Activated CD8-positive, alpha-beta memory T cell treated with anti-CD3 and anti-CD28 coated beads, Interleukin-2, amount 50 U/mL, for 4 hours (primary cell): ENCODE measurements at places on chromosomes 3 and 15.

DNA sequence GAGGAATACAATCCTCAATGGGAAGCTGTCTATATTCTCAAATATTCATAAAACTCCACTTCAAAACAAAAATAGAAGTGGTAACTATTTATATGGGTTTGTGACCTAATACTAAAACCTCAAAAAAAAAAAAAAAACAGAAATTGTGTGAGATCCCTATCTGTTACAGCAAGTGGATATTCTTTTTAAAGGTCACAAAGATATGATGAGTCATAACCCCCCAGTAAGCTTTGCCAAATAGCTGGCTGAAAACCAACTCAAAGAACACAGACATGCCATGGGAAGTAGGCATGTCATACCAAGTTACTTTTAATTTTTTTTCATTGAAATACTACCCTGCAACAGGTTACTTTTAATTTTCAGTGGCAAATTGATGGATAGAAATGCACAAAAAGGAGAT, 62.5 kb downstream of the CBLB start:
- no peak for DNase-seq

DNA sequence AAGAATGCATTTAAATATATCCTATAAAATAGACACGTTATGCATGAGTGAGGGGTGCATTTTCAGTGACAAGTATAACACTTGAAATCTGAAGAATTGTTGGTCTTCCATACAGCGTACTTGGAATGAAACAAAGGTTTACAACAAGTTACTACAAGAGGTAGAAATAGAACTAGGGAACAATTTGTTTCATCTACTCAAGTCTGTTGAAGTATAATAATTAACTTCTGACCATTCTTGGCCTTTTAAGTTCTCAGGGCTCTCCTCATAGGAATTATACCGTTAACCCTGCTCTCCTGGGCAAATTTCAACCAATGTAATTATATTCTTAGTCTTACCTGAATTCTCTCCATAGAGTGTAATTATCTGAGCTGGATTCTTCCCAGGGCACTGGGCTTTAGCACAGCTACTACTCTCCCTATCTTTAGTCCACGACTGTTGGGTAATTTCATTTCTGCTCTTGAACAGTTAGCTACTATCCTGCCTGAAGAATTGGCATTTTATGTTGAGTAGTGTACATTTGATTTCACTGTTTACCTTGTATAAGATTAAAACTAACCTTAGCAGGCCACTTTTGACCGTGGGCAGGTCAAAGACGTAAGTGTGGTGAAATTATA, 100.6 kb downstream of the UBE2E2 start:
- no peak for DNase-seq

DNA sequence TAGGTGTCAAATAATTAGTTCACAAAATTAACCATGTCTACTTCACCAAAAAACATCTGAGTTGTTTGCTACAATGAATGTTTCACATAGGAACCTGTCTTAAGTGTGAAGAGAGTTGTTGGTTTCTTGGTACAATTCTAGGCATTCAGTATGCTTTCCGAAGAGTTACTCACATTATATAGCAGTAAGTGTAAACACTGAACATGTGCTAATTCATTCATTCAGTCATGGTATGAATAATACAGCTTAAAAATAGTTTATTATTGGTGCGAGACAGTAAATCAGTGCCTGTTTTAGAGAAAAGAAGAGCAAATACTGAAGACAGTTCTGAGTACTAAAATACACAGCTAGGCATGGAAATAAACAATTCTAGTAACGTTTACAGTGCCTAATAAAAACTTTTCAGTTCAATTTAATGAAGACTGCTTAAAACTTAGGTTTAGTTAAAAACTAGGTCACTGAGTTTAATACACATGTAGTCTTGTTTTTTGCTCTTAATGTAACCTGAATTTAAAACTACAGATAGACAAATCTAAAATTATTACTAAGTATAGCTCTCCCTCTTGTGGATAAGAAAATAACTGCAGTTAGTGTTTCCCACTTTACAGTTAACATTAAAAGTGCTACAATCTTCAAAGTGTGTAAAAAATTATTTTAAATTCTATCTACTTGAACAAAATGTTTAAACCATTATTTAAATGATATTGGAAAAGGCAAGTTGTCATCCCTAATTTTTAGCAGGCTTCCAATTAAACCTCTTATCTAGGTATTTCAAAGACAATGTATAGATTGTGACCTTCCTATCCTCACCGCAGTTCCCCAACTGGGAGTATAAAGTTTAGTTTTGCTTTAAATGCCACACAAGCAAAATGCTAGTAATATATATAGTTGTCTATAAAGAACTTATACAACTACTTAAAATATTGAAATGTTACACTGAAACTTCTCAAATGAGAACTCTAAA, 20.1 kb upstream of the ZCWPW2 start:
- DNase-seq, result no peak

DNA sequence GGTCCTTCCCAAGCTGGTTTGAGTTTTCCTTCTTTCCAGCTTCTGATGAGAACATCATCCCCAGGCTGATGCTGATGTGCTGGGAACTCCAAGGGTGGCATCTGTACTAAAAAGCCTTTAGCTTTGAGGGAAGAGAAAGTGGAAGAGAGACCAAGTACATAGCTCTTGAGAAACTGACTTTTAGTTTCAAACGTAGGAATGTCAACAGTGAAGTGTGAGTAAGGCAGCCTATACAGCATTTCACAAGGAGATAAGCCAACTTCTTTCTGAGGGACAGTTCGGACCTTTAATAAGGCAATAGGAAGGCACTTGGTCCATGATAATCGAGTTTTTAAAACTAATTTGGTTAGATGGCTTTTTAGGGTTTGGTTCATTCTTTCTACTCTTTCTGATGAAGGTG, 53.7 kb downstream of the DLG1 start:
- DNase-seq, result no peak

GRCh38 chr3:83033133-83033532, 1271.7 kb upstream of the GBE1 start:
- DNase-seq, result no peak

DNA sequence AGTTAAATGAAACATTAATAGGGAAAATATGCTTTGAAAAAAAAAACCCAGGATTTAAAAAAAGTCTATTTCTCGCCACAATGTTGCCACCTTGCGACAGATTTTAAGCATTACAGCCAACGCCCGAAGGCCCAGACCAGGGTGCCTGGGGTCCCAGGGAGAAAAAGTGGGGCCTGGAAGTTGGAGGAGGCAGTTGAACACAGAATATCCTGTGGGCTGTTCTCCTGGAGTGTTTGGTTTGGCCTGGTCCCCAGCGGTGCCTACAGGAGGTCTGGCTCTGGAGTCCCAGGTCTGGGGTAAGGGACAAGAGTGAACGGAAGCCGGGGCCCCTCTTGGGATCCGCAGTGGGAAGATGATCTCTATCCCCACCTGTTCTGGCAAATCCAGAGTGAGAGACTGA, 3.4 kb downstream of the RNU6-1 start:
- peak; percentile 57 for DNase-seq

- DNase-seq, result no peak
These were observed 83.7 kb upstream of the TP63 start for GRCh38 chr3:189547448-189547847.

DNA sequence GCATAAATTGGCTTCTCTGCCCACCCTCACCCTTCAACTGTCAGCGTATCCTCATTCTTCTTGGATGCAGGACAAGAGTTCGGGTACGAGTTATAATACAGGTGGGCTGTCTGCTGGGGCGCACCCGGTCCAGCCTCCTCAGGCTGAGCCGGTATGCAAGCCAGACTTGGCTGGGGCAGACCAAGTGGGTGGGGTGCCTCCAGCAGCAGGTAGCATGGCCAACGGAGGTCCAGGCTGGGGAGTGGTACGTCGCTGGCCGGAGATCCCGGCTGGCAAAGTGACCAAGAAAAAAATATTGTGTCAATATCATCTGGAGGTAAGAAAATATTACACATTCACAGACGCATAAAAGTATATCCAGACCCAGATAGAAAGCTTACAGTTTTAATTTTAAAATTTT, 45.6 kb downstream of the GATM start:
- DNase-seq, result no peak

- DNase-seq, result no peak
These were observed 31.2 kb upstream of the MUSTN1 start for GRCh38 chr3:52865994-52866393.

DNA sequence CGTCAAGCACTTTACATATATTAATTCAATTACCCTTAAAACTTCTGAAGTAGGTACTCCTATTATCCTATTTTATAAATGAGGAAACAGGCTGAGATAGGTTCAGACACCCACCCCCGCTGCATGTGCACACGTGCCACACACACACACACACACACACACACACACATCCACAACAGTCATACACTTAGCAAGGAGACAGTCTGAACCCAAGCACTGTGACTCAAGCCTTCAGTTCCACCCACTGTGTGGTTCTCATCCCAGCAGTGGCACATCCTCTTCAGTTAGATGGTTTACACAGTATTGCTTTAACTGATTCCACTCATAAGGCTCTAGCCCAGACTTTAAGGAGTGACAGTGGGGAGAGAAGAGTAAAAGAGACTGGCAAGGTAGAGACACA, 91.1 kb upstream of the FGF7 start:
- no peak for DNase-seq

DNA sequence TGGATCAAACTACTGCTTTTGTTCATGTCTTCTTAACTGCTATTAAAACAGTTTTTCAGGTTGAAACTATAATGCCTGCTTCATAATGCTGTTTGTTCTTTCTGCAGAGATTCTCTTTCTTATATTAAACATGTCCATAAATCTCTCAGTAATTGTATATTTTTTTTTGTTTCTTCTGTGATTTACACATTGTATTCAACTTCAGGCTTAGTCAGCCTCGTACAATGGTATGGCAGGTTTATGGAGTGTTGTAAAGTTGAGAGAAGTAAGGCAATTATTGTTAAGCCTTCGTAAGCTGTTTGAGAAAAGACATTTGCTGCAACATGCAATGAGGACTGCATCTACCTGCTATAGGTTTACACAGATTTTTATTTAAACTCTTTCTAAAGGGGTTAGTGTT, 977.1 kb downstream of the DIPK2A start:
- DNase-seq, result no peak

DNA sequence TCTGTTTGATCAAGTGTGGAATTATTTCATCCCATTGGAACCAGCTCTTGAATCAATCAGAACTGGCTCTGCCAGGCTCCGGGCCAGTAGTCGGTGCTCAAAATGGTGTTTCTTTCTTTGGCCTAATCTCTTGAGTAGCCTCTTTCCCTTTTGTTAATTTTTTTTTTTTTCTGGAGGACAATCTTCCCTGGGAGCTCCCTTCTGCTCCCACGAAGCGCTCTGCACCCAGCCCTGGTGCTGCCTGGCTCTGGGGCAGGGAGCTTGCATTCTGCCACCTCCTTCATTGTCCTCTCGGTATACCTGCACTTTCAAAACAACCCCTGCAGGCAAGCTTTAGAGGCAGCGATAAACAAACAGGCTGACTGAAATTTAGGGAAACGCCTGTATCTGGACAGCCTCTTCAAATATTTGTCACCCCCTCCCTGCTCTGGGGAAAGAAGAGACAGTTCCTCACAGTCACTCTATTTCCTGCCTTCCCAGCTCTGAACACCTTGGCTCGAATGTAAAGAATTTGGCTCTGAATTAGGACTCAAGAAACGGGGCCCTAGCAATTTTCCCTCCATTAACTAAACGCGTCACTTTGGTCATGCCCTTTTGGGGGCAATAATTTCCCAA, 1.1 kb upstream of the THSD4 start:
- no peak for DNase-seq

DNA sequence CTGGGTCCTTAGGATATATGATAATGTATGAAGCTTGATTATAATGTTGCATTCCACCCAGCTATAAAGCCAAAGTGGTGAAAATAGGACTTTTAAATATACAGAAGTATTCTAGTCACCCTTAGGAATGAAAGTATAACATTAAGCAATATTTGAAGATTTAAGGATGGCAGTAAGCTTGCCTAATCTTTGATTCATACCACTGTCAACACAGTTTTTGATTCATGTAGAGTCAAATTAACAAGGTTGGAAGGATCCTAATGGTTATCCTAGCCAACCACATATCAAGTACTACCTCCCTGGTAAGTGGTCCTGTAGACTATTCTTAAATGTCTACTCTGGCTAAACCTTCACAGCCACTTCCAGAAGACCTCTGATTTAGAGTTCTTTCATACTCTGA, 18.6 kb downstream of the ARIH1 start:
- no peak for DNase-seq

DNA sequence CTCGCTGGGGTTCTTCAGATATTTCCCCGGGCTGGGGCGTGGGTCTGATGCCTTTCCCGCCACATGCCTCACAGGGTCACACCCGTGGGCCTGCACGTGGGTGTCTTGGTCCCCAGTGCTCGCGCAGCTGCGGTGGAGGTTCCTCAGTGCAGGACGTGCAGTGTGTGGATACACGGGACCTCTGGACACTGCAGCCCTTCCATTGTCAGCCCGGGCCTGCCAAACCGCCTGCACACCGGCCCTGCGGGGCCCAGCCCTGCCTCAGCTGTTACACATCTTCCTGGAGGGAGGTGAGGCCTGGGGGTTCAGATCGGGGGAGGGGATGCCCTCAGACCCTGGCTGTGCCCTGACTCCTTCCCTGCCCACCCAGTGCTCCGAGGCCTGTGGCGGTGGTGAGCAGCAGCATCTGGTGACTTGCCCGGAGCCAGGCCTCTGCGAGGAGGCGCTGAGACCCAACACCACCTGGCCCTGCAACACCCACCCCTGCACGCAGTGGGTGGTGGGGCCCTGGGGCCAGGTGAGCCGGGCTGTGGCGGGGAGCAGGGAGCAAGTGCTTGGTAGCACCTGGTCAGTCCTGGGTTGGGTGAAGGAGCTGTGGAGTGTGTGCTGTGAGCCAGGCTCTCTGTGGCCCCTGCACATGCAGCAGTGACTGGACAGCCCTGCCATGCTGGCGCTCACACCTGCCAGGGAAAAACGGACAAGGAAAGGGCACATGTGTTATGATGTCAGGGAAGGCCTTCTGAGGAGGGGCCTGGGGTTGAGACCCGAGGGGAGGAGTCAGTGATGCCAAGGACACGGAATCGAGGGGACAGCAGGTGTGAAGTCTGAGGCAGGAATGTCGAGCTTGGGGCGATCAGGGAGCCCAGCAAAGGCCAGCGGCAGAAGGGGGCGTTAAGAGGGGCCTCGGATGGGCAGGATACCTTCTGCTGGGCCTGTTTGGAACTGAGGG, 88.9 kb downstream of the TBC1D2B start:
- DNase-seq, result no peak

- no peak for DNase-seq
These were observed 293.0 kb upstream of the TRIM42 start for GRCh38 chr3:140384876-140385275.

DNA sequence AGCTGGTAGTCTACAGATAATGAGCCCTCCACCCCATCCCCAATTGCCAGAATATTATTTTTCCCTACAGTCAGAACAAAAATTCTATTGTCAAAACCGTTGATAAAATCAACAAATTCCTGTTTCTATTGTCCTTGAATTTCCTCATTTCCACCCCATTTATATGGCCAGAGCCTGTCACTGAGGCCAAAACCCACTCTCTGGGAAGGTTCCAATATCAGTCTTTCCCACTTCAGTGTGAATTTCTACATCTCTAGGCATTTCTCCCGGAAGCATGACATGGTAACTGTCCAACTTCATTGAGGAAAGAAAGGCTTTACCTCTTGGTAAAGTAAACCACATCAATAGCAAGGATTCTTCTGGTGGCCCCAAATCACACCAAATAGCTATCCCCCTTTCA, 41.6 kb downstream of the C2CD4A start:
- DNase-seq, result no peak
